ENCODE measurements at places on chromosomes 3 and 15.

DNA sequence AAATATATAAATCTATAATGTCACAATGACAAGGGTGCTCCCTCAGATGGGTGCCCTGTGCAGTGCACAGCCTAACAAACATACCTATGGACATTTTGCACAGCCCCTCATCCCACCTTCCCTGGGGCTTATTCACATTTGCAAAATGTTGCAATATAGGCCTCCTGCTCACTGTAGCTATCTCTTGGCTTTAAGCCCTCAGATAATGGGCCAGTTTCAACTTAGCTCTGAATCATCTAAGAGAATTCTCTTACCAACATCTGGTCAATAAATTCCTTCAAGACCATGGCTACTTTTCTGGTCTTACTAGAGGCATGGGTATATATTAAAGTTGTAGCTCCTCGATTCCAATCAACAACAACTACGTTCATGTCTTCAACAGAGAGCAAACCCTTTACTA, 17.9 kb downstream of the LIPH start:
- DNase-seq, result no peak

DNA sequence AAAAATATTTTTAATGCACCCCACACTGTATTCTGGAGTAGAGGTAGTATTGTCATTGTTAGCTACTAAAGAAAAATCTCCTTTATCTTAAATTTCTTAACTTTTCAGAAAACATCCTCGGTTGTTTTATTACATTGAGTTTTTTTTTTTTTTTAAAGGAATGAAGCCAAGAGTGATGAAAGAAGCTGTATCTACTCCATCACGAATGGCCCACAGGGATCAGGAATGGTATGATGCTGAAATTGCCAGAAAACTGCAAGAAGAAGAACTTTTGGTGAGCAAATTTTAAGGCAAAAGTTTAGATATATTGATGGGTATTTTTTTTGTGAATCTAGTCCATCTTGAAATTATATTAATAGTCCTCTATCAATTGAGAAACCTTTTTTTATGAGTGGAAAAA, 49.7 kb upstream of the UTS2B start:
- DNase-seq, result no peak

- DNase-seq, result no peak
Measured at GRCh38 chr3:148816427-148816826, 11.2 kb upstream of the CPB1 start.

DNA sequence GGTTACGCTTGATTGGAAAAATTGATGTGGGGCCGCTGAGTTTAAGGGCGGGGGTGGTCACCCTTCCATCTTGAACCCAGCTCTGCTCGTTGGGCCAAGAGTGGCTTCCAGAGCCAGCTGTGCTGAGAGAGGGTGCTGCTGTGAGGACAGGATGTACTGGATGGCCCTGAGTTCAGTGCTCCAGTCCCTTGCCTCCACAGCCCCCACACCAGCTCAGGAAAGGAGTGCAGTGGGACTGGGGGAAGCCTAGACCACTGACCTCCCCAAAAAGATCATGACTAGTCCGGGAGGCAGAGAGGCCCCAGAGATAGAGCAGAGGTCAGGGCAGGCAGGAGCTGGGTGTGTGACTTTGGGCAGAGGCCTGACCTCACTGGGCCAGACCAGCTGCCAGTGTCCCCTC, 4.0 kb upstream of the PTH1R start:
- no peak for DNase-seq

DNA sequence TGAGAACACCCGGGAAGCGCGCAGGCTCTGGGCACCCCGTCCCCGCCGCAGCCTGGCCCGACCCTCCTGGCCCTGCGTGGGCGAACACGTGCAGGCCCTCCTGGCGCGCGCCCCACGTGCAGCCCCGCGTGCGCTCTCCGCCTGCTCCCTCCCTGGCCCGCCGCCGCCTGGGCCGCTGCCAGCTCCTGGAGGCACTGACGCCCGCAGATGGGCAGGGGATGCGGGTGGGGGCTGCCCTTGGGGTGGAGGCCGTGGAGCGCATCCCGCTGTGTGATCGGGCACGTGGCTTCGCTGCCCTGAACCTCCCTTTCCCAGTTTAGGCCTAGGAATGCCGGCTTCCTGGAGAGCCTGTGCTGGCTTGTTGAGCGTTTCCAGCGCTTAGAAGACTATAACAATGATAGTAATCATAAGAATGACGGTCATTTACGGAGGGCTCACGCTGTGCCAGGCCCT, 104.6 kb upstream of the SLC6A6 start:
- DNase-seq, result peak; percentile 36

GRCh38 chr3:53083521-53083920, 37.6 kb upstream of the SFMBT1 start:
- DNase-seq, result peak; percentile 64

GRCh38 chr3:2851835-2852234, 258.3 kb downstream of the IL5RA start:
- DNase-seq, result peak; percentile 2

DNA sequence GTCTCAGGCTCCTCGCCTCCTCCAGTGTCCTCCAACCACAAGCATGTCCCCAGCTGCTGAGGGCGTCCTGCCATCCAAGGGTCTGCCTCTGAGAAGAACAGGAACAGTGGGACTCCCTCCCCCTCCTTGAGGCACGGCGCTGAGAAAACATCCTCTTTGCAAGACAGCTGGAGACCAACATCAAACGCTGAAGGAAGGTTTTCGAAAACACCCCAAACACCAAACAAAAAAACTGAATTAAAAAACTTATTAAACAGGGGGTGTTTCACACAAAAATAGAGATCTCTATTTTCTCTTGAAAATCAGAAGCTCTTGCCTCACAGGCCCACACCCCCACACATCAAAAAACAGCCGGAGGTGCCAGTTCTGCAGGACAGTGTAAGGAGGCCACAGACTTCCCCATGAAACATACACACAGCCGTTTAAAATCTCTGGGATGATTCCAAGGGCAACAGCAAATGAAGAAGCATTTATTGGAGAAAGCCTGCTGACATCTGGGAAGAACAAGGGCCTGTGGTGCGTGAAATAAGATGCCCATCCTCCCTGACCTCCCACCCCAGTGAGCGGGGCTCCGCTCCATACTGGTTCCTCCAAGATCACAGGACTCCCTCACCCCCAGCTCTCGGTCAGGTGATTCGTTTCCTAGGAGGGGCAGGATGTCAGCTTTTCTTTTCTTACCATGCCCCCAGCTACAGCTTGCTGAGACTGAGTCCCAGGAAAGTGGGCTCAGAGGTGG, 71.3 kb downstream of the NUP210 start:
- peak; percentile 72 for DNase-seq

DNA sequence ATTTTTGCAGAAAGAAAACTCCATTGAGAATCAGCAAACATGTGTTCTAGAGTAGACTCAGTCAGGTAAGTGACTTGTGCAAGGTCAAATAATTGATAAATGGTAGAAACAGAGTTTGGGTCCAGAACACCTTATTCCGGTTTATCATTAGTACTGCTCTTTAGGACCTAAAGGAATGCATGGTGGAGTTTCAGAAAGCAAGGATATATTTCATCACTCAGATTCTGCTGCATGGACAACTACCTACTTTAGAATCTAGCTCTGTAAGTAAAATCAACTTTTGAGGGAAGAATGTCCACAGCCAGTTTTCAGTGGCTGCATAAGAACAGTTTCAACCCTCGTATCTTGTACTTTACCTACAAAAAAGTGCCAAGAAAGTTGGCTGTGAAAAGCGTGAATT, 43.6 kb downstream of the TIMP4 start:
- DNase-seq, result no peak

GRCh38 chr3:134028486-134029255, 1.1 kb downstream of the SLCO2A1 start:
- DNase-seq, result peak; percentile 20

DNA sequence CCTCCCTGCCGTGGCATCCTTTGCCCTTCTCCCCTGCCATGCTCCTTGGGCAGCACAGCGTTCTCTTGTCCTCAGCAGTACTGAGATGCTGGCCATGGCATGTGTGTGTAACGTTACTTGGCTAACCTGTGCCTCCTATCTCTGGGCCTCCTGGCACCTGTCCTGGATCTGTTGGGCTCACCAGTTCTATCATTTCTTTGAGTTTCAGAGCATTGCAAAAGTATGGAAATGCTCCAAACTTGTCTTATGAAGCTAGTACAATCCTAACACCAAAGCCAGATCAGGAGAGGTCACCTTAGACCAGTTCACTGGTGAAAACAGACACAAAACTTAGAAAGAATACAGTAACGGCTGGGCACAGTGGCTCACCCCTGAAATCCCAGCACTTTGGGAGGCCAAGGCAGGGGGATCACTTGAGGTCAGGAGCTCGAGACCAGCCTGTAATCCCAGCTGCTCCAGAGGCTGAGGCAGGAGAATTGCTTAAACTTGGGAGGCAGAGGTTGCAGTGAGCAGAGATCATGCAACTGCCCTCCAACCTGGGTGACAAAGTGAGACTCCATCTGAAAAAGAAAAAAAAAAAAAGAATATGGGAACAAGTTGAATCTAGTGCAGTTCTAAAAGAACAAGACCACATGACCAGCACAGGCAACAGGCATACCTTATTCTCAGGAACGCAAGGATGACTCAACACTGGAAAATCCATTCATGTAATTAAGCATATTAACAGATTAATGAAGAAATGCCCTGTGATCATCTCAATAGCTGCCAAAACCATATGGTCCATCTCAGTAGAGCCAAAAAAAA, 62.4 kb upstream of the TRPM1 start:
- DNase-seq, result no peak

DNA sequence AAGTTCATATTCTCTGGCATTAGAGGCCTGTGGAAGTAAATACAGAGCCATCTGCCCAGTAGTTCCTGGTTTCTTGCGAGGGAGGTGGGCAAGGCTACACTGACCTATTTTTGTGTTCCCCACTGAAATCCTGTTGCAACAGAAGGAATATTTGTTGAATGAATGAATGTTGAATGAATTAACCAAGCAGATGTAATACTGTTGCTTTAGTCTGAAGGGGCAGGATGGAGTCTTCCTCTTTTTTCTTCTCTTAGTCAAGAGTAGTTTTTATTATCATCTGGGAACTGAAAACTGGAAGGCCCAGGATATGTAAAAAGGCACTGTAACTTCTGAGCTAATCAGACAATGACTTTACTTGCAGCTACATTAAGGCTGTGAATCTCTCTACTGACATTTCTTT, 17.1 kb downstream of the BLOC1S6 start:
- DNase-seq, result no peak

DNA sequence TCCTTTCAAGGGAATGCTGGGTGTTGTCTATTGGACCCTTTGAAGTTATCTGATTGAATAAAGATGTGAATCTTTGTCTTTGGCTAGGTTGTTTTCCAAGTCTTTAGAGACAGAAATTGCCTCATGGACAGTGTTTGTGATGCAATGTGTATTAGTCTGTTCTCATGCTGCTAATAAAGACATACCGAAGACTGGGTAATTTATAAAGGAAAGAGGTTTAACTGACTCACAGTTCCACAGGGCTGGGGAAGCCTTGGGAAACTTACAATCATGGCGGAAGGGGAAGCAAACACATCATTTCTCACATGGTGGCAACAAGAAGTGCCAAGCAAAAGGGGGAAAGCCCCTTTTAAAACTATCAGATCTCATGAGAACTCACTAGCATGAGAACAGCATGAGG, 88.8 kb upstream of the PLXND1 start:
- peak; percentile 1 for DNase-seq

DNA sequence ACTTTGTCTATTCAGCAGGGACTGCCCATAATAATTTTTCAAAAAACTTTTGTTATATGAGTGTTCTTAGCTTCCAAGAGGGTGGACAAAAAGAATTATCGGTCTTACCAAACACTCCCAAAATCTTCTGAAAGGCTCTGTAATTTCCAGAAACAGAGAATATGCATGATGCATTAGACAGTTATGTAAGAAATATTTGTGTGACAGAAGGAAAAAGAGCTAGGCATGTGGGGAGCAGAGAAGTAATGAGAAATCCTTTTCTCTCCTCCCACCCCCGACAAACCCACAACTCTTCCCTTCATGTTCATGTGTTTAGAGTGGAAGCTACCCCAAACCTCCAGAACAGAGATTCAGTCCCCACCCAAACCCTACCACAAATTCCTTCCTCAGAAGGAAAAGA, 86.8 kb downstream of the MYO5A start:
- DNase-seq, result no peak

- no peak for DNase-seq
Measured at GRCh38 chr3:159796226-159796625, 192.4 kb upstream of the IL12A start.

- peak; percentile 27 for DNase-seq
Measured at GRCh38 chr3:123202451-123202850, 708 bp downstream of the SEC22A start.

- DNase-seq, result peak; percentile 62
Measured at GRCh38 chr3:50971487-50971924, 296.8 kb downstream of the DOCK3 start.

DNA sequence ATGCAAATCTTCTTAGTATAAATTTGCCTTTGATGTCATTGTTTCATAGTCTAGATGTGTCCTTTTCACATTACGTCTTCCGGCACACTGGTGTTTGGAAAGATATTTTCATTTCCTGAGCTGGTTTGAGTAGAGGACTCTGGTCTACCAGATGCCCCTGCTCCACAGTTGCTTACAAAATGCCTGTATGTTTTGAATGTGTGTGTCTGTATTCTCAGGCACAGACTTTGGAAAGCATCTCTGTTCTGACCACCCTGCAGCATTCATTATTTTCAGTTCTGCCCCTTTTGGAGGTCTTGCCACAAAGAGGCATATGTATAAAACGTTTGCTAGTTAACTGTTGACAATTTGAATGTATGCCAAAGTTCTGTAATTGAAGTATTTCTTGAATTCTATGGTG, 236.0 kb upstream of the GOLIM4 start:
- no peak for DNase-seq

GRCh38 chr15:28132524-28133275, 33.6 kb upstream of the OCA2 start:
- DNase-seq, result no peak

- DNase-seq, result peak; percentile 29
Measured at GRCh38 chr15:101105059-101105891, 146.6 kb downstream of the CHSY1 start.

DNA sequence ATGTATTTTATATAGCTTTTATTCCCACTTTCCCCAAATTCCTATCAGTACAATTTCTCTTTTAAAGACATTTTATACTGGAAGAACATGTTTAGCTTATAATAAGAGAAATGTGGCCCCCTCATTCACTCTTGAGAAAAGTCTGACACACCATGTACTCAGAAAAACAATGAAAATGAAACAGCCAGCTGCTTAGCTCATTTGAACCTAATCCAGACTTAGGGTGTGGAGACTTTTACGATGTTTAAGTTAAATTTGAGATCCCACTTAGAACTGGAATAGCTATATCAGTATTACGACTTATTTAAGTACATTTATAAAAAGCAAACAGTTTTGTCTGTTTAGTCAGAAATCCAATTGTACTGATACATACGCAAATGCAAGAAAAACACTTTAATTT, 252.3 kb upstream of the ARRDC4 start:
- DNase-seq, result no peak

Measured in common myeloid progenitor, CD34-positive (primary cell).